ENCODE measurements at places on chromosomes 7 and 10.
A peak's percentile ranks its signal among the peaks of the same experiment; 100 is the strongest.

DNA sequence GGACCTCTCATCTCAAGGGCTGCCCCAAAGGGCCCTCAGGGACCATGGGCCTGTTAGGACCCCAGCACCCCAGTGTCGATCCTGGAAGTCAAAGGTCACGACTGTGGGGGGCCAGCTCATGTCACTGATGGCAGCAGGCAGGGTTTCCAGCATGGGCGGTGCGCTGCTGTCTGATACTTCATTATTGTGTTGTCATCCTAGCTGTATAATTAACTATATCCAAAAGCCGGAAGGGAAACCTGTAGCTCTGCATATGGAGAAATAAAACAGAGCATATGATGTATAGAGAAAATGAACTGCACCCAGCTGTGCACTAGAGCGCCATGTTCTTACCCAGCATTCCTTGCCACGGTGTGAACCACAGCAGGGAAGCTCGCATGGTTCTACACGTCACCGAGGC lies 196.3 kb downstream of the EBF3 start:
- peak; percentile 27 for DNase-seq

DNA sequence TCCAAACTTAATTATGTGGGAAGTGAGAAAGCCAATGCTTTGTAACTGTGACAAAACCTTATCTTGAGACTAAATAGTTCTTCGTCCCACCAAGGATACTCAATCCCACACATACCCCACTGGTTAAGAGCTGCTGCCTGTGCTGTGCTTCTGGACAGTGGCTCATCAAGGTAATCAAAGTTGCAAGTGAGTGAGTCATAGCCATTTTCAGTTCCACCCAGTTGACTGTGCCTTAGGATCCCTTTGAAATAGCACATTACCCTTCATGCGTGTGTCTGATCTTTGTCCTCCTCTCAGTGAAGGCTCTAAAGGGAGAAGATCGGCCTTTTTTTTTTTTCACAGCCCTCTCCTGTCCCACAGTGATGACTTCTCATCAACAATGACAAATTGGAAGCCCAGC lies 706.0 kb upstream of the AUTS2 start:
- DNase-seq, result no peak

- no peak for DNase-seq
These were observed 149.1 kb upstream of the WDR11 start for GRCh38 chr10:120702032-120702431.

- no peak for DNase-seq
These were observed 109.8 kb downstream of the SH3PXD2A start for GRCh38 chr10:103745341-103746247.

- no peak for DNase-seq
These were observed 45.3 kb upstream of the PDLIM1 start for GRCh38 chr10:95335933-95336699.

DNA sequence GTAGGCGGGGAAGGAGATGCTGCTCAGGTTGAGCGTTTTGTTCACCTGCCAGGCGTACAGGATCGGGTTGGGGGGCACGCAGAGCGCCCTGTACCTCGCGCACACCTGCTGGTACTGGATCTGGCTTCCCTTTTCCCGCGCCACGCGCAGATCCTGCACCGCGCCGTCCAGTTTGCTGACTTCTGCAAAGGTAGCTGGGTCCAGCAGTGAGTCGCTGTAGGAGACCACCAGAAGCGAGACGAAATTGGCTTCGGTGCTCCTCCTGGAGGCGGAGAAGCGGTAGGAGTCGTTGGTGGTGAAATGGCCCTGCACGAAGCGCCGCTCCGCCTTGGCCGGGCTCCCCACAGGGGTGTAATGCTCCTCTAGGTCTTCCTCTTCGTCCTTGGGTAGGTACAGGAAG lies 90.7 kb upstream of the RAB18 start:
- DNase-seq, result no peak

DNA sequence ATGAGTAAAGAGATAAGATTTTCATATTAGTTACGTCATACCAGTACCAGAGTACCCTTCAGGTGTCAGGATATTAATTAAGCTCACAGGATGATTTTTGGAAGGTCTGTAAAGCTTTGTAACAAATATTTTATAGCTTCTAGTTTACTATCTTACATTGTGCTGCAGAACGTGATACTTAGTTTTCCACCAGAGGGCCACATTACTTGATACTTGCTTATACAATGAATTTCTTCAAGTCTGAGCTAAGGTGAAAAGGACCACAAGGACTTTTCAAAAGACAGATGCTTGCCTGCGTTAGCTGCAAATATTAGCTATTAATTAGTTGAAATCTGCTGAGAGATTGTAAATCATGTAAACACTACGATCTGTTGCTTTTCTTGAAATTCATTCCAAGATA lies 12.2 kb downstream of the FOXP2 start:
- DNase-seq, result no peak

GRCh38 chr10:92729886-92730285 lies 40.1 kb downstream of the HHEX start:
- DNase-seq, result no peak

- DNase-seq, result no peak
These were observed 291.9 kb downstream of the GFRA1 start for GRCh38 chr10:115981081-115981480.

GRCh38 chr10:103752680-103753248 lies 102.6 kb downstream of the SH3PXD2A start:
- DNase-seq, result no peak

- DNase-seq, result no peak
These were observed 23.5 kb upstream of the FAM180A start for GRCh38 chr7:135771961-135772638.

DNA sequence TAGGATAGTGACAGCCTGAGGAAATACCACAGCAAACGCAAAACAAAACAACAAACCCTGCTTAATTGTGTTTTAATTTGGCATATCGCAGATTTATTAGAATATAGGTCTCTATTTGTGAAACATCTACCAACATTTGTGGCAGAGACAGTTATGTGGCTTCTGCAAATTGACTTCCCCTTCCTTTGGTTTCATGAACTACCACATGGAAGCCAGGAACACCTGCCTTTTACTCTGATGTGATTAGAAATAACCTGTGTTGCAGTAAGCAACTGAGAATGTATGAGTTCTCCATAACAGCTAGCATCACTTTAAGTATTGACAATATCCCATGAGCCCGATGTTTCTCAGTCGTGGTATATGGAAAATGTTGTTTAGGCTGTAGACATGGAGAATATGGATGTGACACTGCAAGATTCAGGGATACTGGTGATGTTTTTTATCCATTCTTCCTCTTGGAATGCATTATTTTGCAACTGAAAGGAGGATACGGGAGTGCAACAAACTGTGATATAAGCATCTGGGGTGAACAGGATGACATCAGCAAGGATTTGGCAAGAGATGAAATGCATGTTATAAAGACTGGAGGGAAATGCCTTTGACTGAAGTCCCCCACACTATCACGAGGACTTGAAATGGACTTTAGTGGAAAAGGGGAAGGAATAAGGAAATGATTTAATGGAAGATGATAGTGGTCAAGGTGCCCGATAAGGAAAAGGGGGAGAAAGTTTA lies 95.9 kb downstream of the CUBN start:
- DNase-seq, result no peak

DNA sequence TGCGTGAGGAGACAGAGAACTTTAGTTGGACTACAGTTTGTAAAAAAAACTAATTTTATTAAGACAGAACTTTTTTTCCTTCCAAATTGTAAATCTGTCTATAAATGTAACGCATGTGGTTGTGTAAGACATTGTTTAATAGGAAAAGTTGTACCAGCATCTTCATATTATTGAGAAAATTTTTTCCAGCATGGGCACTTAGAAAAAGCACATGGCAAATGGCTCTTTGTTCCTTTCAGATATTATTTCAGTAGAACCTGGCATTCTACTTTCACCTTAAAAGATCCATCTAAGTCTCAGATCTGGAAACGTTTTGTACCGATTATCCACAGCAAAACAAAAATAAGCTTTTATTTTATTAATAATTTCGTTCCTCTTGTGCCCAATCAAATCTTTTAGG lies 43.2 kb downstream of the ZRANB1 start:
- no peak for DNase-seq

DNA sequence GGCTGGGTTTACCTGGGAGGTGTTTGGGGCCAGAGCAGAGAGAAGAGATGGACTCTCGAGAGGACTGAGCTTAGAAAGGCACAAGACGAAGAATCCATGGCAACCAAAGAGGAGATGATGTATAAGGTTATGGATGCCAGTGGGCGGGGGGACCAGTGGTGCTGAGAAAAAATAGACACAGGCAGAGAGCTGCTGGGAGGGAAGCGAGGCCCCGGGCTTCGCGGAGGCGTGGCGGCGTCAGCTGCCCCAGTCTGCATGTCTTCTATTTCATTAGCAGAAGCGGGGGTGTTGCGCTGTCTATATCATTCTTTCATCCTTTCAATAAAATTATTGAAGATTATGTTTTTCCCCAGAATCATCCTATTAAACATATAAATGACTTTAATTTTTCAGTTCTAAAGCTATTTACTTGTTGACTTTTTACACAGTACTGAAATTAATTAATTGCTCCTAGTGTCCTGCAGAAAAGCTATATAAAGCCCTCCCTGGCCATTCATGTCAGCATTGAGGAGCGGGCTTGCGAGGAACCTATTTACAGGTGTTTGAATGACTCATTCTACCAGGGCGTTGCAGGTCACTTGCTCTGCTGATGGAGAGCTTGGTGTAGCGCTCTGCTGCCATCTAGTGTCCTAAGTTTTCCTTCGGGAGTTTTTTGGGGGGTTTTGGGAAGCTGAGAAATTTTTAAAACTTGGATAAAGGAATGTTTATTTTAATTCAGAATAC lies 42.9 kb upstream of the BHLHA15 start:
- DNase-seq, result no peak

- DNase-seq, result no peak
These were observed 23.7 kb downstream of the SPAG6 start for GRCh38 chr10:22368981-22369380.

DNA sequence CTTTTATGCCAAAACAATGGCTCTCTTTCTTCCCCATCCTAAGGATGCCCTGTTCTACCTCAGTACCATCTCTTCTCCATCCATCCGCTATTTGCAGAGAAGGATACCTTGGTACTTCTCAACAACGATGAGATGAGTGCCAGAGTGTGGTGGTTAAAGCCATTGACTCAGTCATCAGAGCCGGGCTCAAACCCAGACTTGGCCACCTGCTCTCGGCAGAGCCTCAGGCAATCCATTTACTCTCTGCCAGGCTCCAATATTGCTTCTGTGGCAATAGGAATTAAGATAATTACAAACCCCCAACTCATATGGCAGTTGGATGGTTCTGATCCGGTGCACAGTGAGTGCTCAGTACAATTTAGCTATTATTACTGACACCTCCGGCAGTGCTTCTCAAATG lies 121.3 kb downstream of the PRLHR start:
- no peak for DNase-seq

GRCh38 chr10:6273351-6273750 lies 70.6 kb downstream of the PFKFB3 start:
- no peak for DNase-seq

DNA sequence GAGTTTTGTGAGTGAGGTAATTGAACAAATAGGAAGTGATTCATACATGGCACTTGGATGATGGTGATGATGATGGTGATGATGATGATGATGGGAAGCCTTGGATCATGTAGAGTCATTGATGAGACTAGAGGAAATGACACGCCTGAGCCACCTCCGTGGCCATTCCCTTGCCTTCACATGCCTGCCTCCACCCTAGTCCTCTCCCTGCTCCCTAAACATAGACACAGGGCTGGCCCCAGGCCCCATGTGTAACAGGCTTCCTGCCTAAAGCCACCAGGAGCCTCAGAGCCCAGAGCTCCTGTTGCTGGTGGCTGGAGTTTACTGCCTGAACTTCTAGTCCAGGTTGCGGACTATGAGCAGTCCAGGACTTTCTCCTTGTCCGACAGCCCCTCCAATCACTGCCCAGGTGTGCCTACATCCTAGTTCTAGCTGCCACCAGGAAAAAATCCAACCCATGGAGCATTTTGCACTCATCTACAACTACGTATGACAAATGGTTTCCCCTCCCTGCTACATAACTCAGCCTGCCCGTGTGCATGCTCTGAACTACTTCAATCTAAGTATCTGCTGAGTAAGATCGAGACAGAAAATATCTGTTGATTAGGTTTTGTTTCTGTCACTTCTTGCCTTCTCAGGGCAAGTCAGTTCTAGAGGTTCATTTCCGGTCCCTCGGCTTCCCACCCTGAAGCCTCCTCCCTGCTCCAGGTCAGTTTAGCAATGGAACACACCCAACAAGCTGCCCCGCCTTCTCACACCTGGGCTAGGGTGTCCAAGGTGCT lies 35.5 kb upstream of the KDM7A start:
- DNase-seq, result no peak

- DNase-seq, result peak; percentile 66
These were observed 996 bp downstream of the ADAM12 start for GRCh38 chr10:126387041-126387921.

DNA sequence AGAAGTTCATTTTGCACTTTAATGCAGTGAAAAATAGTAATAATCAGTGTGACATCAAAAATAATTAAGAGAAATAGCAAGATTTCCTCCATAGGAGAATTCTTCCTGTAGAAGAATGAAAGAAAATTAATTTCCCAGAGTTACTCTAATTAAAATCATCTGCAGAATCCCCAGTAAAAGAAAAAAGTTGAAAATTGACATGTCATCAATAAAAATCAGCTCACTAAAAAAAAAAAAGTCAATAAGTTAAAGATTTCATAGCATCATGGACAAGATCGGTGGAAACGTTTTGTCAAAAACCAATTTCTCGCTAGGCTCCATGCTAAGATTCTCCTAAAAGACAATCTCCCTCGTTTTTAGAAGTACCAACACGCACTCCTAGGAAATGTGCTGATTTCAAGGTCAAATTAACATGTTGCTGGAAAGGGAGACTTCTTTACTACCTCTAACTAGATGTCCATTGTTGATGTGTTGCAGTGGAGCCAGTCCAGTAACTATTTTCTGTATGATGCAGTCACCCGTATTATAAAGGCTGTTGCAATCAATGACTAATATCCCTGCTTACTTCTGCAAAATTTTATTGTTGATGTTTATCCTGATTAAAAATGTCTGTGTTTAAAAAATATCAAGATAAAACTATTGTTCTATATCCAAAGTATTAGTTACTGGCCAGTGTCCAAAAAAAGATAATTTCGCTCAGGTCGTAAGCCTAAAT lies 591.9 kb upstream of the MGMT start:
- DNase-seq, result no peak

DNA sequence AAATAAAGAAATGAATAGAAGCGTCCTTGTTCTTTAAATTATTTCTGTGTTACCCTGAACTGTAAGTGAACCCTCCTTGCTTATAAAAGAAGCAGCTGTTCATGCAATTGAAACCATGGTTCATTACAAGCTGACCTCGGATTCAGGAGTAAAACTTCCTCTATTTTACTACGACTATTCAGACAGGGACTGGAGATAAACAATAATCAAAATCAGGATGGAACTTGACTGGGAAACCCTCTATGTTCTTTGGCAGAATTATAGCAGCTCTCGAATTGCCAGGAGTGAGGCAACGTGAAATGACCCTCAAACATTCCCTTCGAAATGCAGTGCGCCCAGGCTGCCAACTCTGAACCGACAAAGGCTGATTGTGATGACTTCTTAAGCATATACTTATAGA lies 172.1 kb downstream of the CYP26A1 start:
- no peak for DNase-seq
